Spinal cord (tissue), 10 donors: ENCODE measurements at places on chromosomes 2 and 18. TPM values are rescaled to one million over a fixed set of nuclear protein-coding genes. Genes with fewer than 3 reads are reported as not detected.

DNA sequence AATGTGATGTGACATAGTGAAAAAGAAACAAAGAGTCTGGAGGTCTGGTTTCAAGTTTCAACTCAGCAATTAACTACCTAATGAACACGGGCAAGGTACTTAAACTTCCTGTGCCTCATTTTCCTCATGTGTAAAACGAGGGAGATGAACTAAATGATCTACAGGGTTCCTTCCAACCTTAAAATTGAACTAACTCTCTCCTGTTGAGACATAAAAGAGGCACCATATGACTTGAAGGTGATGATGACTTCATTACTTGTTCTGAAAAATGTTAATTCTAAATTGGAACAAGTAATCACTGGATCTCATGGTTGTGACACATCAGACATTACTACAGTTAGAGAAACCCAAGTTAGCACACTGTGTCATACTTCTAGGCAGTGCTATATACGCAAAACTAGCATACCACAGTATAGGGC, 8.9 kb upstream of the REL start:
- H3K4me1 ChIP-seq, result no peaks in the 10 kb centered on the region
- H3K27ac ChIP-seq, result no peak overlapping the region
- H3K4me3 ChIP-seq, result no peak overlapping the region
- no peaks in the 10 kb centered on the region for H3K27me3 ChIP-seq
- no peak for DNase-seq
- no peaks in the 10 kb centered on the region for H3K36me3 ChIP-seq

DNA sequence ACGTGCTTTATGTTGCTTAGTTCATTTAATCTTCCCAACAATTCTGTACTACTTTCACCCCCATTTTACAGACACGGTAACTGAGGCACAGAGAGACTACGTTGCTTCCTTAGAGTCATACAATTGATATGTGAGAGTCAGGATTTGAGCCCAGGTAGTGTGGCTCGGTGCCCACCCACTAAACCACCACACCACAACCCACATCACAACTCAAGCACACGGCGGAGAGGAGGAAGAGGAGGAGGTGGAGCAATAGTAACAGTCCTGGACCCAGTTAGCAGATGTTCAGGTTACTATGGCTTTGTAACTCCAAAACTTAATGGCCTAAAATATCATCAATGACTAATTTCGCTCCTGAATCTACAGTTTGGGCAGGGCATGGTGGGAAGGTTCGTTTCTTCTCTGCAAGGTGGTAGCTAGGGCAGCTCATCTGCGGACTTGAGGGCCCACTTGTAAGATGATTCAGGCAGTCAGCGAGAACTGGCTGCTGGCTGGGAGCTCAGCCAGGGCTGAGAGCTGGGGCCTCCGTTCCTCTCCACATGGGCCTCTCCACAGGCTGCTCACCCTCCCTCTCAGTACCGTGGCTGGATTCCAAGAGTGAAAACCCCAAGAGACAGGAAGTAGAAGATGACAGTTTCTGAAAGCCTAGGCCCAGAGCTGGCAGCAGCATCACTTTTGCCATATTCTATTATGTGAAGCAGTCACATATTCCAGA, 167.1 kb downstream of the ZFP36L2 start:
- H3K36me3 ChIP-seq, result no peaks in the 10 kb centered on the region
- H3K27me3 ChIP-seq, result no peaks in the 10 kb centered on the region
- H3K4me1 ChIP-seq, result peaks cover 56% of the 10 kb centered on the region
- DNase-seq, result no peak

DNA sequence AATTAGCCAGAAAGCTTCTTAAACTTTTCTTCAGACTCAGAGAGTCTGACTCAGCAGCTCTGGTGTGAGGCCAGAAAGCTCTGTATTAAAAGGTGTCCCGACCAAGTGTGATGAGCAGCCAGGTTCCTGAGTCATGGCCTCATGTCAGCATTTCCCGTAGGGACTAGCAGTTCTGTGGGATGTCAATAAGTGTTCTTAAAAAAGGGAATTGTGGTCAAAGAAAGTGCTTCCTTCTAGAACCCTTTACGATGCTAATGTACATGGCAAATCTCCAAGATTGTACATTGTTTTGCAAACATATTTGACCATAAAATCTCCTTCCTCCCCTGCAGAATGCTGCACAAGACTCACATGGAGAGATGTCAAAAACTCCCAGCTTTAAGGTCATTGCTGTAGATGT, 80.1 kb downstream of the PLA2R1 start:
- no peaks in the 10 kb centered on the region for H3K4me1 ChIP-seq
- no peak overlapping the region for H3K4me3 ChIP-seq
- no peaks in the 10 kb centered on the region for H3K27me3 ChIP-seq

GRCh38 chr2:63875131-63875527, 33.4 kb downstream of the UGP2 start:
- H3K27ac ChIP-seq, result peak overlapping the region; percentile 61
- H3K4me1 ChIP-seq, result peaks cover 2% of the 10 kb centered on the region
- peak; percentile 85 for DNase-seq
- peaks cover 4% of the 10 kb centered on the region for H3K36me3 ChIP-seq
- no peak overlapping the region for H3K4me3 ChIP-seq

DNA sequence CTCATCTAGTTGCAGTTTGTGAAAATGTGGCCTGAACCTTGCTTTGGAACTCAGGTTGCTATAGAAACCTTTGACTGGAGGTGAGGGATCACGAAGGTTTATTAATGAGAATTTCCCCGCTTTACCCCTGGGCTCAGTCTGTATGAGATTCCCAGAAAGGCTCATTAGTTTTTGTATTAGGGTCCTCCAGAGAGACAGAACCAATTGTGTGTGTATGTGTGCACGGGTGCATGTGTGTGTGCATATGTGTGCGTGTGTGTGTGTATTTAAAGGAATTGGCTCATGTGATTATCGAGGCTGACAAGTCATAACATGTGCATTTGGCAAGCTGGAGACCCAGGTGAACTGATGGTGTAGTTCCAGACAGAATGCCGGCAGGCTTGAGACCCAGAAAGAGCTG, 113.8 kb upstream of the DLX2 start:
- no peaks in the 10 kb centered on the region for H3K27me3 ChIP-seq
- no peak for DNase-seq
- no peaks in the 10 kb centered on the region for H3K36me3 ChIP-seq
- H3K4me3 ChIP-seq, result no peak overlapping the region
- H3K27ac ChIP-seq, result no peak overlapping the region

DNA sequence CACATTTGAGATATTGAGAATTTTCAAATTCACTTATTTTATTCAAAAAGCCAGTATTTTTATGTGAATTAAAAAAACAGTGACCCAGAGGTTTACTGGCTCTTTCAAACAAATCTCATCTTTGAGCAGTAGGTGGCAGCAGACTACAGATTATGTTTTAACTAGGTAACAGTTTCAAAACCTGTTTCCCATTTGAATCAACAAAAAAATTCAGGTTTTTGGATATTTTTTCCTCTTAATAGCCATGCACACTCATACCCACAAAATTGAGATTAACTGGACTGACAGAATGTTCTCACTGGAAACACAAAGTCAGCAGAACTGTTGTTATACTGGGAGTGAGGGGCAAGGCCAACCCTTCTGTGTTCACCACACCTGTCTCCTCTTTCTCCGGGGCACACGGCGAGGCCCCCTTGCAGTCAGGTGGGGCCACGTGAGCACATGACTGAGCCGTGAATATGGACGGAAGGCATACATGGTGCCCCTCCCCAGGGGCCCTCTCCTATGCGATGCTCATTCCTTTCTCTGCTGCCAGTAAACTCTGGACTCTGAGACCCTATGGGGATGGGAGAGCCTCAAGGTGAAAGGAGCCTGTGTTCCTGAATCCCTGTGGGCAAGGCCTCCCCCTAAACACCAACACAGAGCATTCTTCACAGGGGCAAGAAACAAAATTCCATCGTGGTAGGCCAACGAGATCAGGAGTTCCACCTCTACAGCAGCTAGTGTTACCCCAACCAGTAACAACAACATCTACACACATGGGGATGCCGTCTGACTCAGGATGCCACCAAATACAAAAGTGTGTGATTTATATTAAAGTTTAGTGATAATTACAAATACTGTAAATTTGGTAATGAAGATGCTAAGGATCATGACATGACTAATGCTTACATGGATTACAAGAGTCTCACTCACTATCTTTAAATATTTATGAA, 80.4 kb downstream of the LPIN2 start:
- no peak overlapping the region for H3K4me3 ChIP-seq
- DNase-seq, result no peak
- H3K27ac ChIP-seq, result no peak overlapping the region
- peaks cover 34% of the 10 kb centered on the region for H3K36me3 ChIP-seq
- H3K27me3 ChIP-seq, result no peaks in the 10 kb centered on the region

- DNase-seq, result no peak
- no peaks in the 10 kb centered on the region for H3K27me3 ChIP-seq
- no peak overlapping the region for H3K27ac ChIP-seq
Observed at GRCh38 chr2:113102133-113102532, 25.3 kb upstream of the IL1RN start.

The TMEM17 gene
- total RNA-seq, result 6.0 TPM

The KIF1A gene
- 125 TPM for total RNA-seq
